ENCODE measurements at places on chromosomes 11 and 22. TPM values are rescaled to one million over a fixed set of nuclear protein-coding genes. Genes with fewer than 3 reads are reported as not detected.

DNA sequence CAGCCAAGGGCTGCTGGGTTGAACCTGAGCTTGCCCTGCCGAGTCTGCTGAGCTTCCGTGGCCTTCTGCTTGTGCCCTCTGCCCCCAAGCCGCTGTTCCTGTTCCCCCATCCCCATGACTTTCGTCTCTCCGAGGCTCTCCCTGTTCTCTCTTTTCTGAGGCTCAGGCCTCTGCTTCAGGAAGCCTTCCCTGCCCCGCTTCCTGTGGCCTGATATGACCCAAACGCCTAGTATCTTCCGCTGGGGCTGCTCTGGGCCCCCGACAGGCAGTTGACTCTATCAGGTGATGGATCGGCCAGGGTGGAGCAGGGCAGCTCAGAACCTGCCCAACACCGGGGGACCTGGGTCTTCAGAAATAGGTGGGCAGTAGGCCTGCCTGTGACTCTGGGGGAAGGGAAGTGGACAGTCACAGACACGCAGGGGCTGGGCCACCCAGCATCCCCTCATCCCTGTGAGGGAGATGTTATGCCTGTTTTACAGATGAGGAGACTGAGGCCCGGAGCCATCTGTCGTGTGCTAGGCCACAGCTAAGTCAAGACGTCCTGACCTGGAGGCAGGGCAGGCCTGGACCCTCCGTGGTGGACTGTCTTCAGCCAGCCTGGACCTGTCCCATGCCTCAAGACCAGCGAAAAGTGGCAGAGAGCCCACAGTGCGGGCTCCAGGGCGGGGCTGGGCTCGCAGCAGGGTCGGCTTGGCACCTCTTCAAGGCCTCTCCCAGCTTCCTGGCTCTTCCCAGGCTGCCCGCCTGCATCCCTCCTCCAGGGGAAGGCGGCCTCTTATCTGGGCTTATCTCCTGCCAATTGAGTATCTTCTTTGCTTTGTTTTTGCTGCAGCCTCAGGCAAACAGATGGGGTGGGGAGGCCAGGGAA is 16.2 kb downstream of the BAD start:
- no peak for DNase-seq

GRCh38 chr11:43399983-43400630 is 41.4 kb downstream of the TTC17 start:
- no peak for DNase-seq

Gene PDE2A
- total RNA-seq, result 1.8 TPM

DNA sequence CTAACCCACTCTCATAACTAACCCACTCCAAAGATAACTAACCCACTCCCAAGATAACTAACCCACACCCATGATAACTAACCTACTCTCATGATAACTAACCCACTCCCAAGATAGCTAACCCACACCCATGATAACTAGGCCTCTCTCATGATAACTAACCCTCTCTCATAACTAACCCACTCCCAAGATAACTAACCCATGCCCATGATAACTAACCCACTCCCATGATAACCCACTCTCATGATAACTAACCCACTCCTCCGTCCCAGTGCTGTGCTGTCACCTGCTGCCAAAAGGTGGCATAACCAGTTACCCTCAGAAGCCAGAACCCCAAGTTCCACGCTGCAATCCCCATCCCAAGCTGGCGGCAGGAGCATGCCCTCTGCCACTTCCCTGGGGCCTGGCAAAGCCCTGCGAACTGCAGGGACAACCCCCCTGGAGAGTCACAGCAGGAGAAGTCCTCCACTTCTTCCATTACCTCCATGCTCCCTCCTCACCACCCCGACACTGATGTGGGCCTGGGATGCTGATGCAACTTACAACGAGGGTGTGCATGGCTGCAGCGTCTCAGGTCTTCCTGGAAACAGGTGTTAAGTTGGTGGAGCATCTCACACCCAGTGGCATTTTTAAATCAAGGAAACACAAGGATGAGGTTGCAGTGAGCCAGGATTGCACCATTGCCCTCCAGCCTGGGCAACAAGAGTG is 30.8 kb upstream of the CELSR1 start:
- no peak for DNase-seq

GRCh38 chr11:108617055-108617454 is 23.5 kb upstream of the EXPH5 start:
- DNase-seq, result no peak

Gene ART1
- not detected for total RNA-seq
